ENCODE measurements at places on chromosomes 5 and 9. TPM values are rescaled to one million over a fixed set of nuclear protein-coding genes. Genes with fewer than 3 reads are reported as not detected.

DNA sequence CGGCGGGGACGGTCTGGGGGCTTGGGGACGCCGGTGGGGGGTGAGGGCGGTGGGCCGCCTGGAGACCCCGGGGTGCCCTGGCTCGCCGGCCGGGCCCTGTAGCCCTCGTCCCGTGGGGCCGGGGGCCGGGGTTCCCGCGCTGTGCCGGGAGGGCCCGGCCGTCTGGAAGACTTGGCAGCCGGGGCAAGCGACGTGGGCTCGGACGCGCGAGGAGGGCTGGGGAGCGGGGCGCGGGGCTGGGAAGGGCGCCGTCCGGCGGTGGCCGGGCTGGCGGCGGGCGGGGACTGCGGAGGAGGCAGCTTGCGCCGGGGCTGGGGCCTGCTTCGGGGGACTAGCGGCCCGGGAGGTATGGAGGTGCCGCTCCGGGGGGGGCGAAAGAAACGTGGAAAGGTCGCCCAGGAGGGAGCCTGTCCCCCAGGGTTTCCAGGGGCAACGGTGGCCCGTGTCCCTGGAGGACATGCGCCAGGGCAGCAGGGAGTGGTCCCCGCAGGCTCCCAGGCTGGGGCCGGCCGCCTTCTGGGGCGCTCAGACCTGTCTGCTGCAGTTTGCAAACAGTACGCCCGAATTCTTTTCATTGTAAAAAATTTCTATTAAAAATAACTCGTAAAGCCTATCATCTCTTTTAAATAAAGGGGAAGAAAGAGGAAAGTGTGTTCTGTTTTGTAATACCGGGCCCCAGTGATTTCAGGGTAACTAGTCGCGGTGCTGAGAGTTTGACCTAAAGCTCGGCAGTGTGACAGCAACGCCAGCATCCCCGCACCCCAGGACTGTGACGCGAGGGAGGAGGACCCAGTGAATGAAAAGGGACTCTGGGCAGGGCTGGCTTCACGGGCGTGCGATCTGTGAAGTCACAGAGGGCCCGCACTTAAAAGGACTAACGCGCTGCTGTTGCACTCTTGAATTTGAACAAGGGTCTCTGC, 752 bp upstream of the ANKH start:
- DNase-seq = peak; percentile 39
- peak overlapping the region; percentile 81 for H3K4me3 ChIP-seq
- H3K27me3 ChIP-seq = peaks cover 28% of the 10 kb centered on the region

DNA sequence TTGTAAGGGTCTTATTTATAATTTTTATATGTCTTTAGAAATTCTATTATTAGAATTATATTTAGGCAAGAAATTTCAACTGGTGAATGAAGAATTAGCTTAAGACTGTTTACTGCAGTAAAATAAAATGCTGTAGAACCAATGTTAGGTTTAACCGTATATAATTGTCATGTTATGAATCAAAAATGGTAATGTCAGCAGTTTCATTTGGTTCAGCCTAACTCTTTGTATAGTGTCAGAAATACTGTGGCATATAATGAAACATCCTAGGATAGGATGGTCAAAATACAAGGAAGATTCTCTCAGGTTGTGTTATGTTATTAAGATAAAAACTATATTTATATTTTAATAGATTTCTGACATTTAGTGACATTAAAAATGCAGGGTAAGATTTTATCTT, 64.4 kb upstream of the EIF4EBP3 start:
- H3K36me3 ChIP-seq = peaks cover 11% of the 10 kb centered on the region
- no peak overlapping the region for H3K27ac ChIP-seq
- no peak overlapping the region for H3K4me3 ChIP-seq
- peaks cover 7% of the 10 kb centered on the region for H3K4me1 ChIP-seq

DNA sequence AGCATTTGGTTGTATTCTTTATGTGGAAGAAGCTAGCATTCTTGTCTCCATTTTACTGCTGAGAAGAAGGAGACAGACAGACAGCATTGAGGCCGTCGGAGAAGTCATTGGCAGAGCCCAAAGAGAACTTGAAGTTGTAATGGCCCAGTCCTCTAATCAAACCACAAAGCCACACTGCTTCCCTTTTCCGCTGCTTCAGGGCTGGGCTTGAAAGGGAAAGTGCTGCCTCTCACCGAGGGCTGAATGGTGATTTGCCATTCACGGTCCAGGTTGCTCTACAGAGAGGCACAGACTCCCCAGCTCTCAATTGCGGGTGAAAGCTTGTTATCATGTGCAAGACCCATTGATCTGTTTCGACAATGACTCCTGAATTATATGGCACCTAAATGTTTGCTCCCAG, 25.6 kb upstream of the POU4F3 start:
- H3K36me3 ChIP-seq = no peaks in the 10 kb centered on the region
- no peak overlapping the region for H3K27ac ChIP-seq
- no peak overlapping the region for H3K4me3 ChIP-seq

AGGF1 gene
- total RNA-seq = 20.9 TPM

DNA sequence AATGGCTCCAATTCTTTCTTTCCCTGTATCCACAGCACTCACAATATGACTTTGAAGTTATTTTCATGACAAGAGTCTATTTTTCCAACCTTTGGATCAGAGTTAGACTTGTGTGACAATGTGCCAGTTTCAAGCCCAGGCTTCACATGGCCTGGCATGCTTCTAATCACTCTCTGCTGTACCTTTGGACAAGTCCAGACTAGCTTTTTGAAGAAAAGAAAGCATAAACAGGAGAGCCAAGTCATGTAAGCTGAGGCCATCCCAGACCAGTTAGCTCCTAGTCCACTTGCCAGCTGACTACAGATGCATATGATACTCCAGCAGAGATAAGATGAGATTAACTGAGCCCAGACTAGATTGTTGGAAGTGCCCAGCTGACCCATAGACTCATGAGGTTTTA, 513.6 kb upstream of the C9orf72 start:
- H3K27ac ChIP-seq = no peak overlapping the region
- no peak overlapping the region for H3K4me3 ChIP-seq
- peaks cover 11% of the 10 kb centered on the region for H3K4me1 ChIP-seq
- no peaks in the 10 kb centered on the region for H3K27me3 ChIP-seq

Measured in mesothelial cell of epicardium (in vitro differentiated cells).